Stimulated activated CD8-positive, alpha-beta memory T cell treated with anti-CD3 and anti-CD28 coated beads, Interleukin-4, amount 100 ng/mL, for 4 hours (primary cell): ENCODE measurements at places on chromosomes 13 and 19.

DNA sequence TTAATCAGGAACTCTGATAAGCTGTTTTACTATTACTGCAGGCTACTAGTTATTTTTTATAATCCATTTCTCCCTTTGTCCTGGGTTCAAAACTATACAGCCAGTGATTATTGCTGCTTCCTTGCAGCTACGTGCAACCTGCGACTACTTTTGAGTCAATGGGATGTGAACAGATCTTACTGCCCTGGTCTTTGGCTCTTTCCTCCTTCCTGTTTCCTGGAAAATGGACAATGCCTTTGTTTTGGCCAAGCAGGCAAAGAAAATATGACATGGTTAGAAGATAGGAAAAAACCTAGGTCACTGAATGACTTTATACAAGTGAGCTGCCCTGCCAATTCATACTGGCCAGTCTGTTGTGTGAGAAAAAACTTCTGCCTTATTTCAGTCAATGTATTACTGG lies 201.2 kb upstream of the KLF12 start:
- DNase-seq = no peak

DNA sequence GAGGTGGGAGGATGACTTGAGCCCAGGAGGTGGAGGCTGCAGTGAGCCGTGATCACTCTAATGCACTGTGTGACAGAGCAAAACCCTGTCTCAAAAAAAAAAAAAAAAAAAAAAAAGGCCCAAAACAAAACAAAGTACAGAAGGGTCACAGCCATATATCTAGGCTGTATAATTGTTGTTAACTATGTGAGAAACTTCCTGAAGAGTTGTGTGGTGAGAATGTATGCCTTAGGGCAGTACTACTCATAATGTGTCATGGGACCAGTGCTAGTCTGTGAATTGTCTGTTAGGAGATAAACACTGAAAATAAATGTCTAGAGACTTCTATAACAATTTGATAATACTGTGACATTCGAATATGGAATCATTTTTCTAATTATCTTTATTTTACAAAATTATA lies 43.1 kb downstream of the PAN3 start:
- no peak for DNase-seq

- no peak for DNase-seq
Observed at GRCh38 chr13:63629591-63629990, 2213.9 kb upstream of the PCDH20 start.

- DNase-seq = no peak
Observed at GRCh38 chr19:16075430-16076153, 703 bp upstream of the TPM4 start.

GRCh38 chr19:35327642-35328041 lies 1.3 kb upstream of the CD22 start:
- no peak for DNase-seq

- DNase-seq = no peak
Observed at GRCh38 chr19:39083983-39084731, at the start of gene ACP7. Gene ACP7 (plus strand): TSS chr19:39084368. CDS start chr19:39085270, 902 bp downstream.

GRCh38 chr19:6372594-6373095 lies at the start of gene ALKBH7:
Gene ALKBH7 (plus strand): TSS chr19:6372794. CDS start chr19:6372821, 27 bp downstream.
- peak; percentile 94 for DNase-seq

DNA sequence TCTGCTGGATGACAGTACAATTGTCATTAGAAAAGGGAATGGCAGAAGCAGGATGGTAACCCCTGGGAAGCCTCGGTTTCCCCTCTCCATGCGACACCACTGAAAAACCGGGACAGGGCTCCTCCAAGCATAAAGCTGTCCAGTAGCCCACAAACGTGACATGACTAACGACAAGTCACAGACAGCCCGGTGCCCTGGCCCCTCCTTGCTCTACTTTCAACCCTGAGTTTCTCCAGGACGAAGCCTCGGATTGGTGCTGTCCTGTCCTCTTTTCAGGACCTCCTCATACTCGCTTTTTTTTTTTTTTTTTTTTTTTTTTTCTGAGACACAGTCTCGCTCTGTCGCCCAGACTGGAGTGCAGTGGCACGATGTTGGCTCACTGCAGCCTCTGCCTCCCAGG lies 16.3 kb downstream of the DPP9 start:
- no peak for DNase-seq
